Immature natural killer cell (primary cell): ENCODE measurements at places on chromosomes 4 and X.

DNA sequence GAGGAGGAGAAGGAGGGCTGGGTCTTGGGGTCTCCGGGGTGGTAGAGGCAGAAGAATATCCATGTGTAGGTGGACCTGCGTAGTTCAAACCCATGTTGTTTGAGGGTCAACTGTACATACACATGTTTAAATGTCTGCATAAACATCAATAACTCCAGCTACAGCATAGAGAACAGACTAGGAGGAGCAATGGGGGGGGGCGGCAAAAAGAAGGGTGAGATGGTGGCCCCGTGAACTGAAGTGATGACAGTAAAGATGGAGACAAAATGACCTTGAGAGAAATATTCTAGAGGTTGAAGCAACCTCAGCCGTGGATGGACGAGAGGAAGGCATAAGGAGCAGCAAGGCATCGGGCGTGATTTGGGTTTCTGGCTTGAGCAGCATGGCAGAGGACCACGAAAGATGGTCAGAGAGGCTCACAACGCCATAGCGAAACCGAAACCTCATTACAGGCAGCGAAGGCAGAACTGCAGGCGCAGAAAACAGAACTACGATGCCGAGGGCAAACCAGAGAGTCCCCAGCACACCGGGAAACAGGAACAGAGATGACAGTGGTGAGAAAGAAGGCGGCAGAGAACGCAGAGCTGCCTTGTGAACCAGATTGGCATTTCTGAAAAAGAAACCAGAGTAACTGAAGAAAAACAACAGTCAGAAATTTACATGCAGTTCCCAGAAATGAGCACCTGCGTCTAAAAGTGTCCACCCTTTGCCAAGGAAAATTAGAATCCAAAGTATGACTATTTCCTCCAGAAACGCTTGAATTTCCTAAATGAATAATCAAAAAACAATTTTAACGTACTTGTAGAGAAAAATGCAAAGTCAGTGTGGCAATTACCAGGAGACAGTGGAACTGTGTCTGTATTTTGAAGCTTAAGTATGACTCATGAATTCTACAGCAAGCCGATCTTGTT, 50.3 kb upstream of the ENPP6 start:
- H3K27me3 ChIP-seq, result peaks cover 6% of the 10 kb centered on the region
- peak overlapping the region; percentile 96 for H3K27ac ChIP-seq
- H3K4me1 ChIP-seq, result peaks cover 30% of the 10 kb centered on the region
- H3K36me3 ChIP-seq, result no peaks in the 10 kb centered on the region

DNA sequence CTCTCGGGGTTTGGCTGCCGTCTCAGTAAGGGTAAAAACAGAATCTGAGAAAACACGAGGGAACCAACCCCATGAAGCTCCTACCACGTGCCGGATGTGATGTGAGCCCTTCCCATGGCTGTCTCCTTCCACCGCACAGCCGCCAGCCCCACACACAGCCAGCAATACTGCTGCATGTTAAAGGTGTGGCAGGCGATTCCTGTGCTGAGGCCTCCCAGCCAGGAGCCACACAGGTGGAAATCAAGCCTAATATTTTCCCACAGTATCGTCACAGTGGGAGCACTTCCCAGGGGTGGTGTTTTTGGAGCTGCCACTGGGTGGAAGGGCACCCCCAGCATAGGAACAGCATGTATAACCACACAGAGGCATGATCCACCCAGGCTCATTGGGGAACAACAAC, 77.5 kb downstream of the SLC2A9 start:
- H3K4me1 ChIP-seq, result no peaks in the 10 kb centered on the region
- no peaks in the 10 kb centered on the region for H3K27me3 ChIP-seq
- H3K36me3 ChIP-seq, result no peaks in the 10 kb centered on the region
- no peak overlapping the region for H3K4me3 ChIP-seq

DNA sequence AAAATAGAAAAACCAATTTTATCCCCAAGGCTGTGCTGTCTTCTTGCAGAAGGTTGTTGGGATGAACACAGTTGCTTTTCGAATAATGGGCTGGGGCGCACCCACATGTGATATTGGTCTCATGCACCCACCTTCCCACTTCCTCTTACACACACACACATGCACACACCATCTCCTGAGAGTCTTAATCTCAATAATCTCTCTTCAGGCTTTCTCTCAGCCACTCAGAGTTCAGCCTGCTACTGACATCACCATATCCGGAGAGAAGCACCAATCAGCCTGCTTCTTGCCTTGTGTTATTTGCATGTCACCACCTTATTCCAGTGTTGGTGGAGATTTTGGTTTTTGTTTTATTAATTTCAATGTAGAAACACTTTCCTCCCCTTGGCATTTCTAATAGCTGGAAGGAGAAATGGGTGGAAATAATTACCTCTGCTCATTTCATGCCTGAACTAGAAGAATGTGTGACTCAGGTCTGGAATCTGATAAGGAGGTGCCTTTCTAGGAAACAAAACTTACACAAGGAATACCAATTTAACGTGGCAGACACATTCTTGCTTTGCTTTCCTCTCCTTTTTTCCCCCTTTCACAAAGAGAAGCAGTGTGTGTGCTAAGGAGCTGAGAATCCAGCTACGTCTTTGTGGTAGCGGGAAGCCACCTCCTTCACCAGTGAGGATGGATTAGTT, 400.2 kb downstream of the MID1IP1 start:
- no peak for DNase-seq
- H3K4me3 ChIP-seq, result no peak overlapping the region
- H3K27me3 ChIP-seq, result peaks cover 5% of the 10 kb centered on the region

GRCh38 chr4:74583757-74584156, 138.8 kb downstream of the AREG start:
- no peak for DNase-seq
- H3K36me3 ChIP-seq, result no peaks in the 10 kb centered on the region
- H3K27me3 ChIP-seq, result no peaks in the 10 kb centered on the region
- no peaks in the 10 kb centered on the region for H3K4me1 ChIP-seq
- H3K4me3 ChIP-seq, result no peak overlapping the region
- no peak overlapping the region for H3K27ac ChIP-seq
